ENCODE measurements at places on chromosomes 13 and 19.

DNA sequence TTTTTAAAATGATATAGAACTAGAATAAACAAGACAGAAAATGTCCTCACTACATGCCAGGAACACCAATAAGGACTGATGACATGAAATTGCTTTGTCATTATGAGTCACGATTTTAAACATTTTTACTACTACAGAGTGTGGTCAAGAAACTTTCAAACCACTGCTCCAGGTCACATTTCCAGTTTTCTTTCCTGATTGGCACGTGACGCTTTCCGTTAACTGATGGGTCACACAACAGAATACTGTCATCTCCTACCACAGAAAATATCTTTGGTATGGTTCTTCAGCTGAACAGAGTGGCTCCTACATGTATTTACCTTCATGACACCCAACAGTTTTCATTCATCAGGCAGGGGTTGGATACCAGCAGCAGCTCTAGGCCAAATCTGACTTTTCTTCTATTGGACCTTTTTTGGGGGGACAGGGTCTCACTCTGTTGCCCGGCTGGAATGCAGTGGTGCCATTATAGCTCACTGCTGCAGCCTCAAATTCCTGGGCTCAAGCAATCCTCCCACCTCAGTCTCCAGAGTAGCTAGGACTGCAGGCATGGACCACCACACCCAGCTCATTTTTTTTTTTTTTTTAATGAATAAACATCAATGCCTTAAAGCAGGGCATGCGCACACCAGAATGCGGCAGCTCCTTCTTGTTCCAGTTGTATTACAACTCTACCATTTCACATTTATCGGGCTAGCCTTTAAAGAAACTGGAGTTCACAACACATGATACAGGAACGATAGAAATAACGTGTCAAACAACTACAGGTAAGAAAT, 147.4 kb downstream of the RNF17 start:
- DNase-seq = peak; percentile 52

GRCh38 chr19:48964205-48965039, 687 bp upstream of the FTL start:
- peak; percentile 83 for DNase-seq

DNA sequence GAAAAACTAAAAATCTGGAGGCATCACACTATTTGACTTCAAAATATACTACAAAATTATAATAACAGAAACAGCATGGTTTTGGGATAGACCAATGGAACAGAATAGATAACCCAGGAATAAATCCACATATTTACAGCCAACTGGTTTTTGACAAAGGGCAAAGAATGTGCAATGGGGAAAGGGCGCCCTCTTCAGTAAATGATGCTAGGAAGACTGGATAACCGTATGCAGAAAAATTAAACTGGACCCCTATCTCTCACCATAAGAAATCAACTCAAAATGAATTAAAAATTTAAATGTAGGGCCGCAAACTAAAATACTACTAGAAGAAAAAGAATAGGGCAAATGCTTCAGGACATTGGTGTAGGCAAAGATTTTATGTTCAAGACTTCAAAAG, 440.5 kb upstream of the SGCG start:
- no peak for DNase-seq

DNA sequence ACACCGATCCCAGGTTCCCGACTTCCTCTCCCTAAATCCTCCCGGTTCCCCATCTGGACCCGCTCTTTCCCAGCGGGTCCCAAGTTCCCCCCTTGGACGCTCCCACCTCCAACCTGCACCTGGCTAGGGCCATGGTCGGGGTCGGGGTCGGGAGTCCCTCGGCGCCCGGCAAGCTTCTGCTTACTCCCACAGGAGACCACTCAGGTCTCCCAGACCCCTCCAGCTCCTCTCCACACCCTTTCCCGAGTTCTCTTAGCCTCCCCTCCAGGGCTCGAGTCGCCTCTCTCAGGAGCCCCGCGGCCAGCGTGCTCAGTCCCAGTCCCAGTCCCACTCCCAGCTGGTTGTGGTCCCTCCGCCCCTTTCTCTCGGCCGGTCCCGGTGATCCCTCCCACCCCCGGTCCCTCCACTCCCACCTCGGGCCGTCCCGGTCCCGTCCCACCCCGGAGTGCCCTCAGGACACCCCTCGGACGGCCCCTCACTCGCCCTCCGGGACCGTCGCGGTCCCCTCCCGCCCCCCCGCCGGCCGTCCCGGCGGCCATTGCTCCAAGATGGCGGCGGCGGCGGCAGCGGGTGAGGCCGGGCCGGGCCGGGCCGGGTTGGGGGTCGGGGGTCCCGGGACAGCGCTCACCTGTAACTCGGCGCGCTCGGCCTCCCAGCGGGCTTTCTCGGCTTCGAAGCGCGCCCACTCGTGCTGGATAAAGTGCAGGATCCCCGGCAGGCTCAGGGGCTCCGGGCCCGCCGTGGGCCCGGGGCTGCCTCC, at the start of gene FKRP:
Gene FKRP, plus strand, starts transcription at position 537 of the 760 bp plus-strand sequence. CDS start 9,394 bp downstream, outside the sequence.
- DNase-seq = peak; percentile 86

- no peak for DNase-seq
These were observed 16.1 kb upstream of the SLC15A1 start for GRCh38 chr13:98768522-98768921.

DNA sequence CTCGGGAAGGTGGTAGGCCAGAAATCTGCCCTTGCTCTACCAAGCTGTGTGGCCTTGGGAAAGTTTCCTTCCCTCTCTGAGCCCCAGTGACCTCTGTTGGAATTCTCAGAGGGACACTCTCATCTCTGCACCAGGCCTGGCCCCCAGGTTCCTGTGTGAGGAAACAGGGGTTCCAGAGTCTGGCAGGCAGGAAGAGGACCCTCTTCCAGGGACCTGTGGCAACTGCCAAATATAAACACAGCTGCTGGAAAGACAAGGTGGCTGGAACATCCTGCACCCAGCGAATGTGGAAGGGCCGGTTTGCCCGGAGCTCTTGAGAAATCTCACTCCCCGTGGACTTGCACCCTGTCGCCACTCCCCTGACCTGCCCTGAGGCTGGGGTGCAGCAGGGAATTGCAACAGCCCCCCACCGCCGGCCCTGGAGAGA, 52.8 kb downstream of the GADD45B start:
- no peak for DNase-seq

- no peak for DNase-seq
These were observed 7.9 kb downstream of the INTS6 start for GRCh38 chr13:51444922-51445321.

- DNase-seq = no peak
These were observed 520.1 kb upstream of the PCDH20 start for GRCh38 chr13:61935710-61936109.

DNA sequence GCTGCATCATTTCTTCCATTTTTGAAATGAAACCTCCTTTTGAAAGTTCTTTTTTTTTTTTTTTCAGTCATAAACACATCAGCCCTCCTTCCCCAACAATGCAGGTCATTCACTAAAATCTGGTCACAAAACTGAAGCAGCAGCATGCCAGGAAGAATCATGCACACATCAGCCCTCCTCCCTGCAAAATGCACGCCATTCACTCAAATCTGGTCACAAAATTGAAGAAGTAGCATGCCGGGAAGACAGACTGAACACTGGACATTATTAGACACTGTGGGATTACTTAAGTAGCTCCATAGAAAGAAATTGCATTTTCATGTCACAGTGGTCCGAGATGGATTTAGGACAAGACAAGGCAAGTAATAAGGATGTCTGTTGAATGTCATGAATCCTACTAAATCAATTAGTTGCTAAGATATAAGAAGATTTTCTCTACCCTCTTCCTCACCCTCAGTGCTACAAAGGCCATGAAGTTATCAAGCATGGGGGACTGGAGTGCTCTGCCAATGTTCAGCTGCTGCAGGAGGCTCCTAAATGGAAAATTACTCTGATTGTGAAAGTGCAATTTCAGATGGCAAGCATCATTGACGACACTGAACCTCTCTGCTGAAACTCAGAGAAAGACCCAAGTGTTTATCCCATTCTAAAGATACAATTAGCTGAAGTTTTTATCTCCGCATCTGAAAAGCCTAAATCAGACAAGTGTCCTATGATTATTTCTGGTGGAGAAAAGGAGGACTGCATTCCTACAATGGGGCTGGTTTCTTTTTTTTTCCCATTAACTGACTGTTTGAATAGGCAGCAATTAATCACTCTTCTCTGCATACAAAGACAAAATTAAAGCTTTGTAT, 913.2 kb downstream of the DIAPH3 start:
- DNase-seq = no peak

GRCh38 chr13:49082653-49083536, 107.2 kb downstream of the FNDC3A start:
- DNase-seq = no peak

GRCh38 chr13:88031980-88032559, 360.9 kb downstream of the SLITRK5 start:
- no peak for DNase-seq

DNA sequence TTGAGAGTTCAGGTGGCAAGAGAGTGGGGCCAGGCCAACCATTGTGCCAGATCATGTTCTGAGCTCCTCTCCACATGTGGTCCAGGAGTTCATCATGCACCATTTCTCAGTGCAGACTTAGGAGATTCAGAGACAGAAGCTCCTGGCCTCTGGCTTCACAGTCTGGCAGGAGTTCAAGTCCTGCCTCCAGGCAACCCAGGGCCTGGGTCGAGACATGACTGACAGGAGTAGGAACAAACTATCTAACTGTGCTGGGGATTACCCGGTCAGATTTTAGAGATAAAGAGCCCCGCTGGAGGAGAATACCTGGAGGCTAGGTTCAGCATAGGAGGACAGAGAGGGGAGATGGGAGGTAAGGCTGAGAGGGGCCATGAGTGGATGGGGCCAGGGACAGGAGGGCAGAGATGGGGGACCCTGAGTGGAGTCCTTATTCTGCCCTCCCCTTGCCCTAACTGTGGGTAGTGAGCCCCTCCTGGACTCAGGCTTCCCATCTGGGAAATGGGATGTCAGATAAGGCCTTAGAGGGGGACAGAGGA, 906 bp upstream of the CYP4F11 start:
- DNase-seq = no peak

DNA sequence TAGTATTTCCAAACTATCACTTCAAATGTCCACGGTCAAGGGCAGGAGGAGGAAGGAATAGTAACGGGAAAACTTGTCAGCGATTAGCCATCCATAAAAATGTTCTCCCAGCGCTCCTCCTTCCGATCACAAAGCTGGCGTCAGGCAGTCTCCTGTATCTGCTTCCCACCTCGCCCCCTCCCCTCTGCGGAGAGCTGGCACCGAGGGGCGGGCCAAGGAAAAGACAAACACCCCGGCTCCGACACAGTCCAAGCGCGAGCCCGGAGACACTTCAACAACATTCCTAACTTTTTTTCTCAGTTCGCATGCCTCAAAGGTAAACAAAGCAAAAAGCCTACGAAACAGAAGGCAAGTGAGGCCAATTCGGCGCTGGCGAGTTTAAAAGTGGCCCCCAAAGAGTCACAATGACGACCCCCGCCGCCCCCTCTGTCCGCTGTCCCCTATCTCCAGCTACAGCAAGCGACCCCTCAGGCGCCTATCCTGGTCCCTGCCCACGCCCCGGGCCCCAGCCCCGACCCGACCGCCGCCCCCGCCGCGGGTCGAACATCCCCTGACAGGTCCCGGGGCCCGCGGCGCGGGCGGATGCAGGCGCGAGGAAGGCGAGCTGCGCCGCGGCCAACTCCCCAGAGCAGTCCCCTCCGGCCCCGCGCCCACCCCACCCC, 736 bp downstream of the SMAD9 start:
- DNase-seq = no peak

GRCh38 chr13:41029629-41030028, 10.5 kb upstream of the ELF1 start:
- no peak for DNase-seq

DNA sequence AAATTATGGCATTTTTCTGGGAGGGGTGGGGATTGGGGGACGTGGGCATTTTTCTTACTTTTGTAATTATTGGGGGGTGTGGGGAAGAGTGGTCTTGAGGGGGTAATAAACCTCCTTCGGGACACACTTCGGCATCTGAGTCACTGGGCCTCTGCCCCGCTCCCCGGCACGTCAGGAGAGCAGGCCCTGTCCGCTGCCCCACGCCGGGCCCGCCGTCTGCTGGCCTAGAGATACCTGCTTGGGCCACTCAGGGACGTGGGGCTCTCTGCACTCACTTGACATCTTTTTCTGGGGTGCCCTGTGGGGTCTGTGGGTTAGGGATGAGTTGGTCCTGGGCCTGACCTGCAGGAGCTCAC, 3.5 kb upstream of the FTL start:
- no peak for DNase-seq

GRCh38 chr19:1783354-1783753, 28.7 kb downstream of the ATP8B3 start:
- DNase-seq = no peak

DNA sequence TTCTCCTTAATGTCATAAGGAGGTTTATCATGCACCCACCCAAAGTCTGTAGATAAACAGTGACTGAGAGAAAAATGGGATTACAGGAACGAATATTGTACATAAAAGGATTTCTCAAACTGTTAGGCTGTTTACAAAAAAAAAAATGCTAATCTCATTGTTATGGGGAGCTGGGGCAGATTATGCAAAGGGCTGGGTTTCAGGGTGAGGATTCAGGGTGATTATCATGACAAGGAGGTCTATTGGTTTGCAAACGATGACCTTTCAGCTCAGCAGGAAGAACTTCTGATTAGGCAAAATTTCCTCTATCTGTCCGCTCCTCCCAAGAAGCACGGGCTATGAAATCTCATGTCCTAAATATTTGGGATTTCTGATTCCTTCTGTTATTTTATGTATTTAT, 41.4 kb downstream of the NLRP12 start:
- DNase-seq = no peak

DNA sequence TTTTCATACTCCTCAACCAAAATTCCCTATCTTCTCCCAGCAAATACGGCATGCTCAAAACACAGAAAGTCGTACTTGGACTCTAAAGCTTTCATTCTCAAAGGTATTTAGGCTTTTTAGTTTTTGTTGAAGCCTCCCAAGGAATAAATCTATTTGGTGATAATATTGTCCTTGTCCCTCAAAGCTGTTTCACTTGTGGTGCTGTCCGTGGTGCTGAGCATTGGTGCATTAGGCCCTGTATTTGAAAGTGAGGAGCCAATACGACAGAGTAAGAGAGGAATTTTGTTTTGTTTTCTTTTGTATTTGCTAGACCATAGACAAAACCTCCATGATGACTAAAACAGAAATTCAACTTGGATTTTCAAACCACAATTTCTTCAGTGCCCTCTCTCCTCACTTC, 3.2 kb upstream of the LGALS13 start:
- peak; percentile 16 for DNase-seq

DNA sequence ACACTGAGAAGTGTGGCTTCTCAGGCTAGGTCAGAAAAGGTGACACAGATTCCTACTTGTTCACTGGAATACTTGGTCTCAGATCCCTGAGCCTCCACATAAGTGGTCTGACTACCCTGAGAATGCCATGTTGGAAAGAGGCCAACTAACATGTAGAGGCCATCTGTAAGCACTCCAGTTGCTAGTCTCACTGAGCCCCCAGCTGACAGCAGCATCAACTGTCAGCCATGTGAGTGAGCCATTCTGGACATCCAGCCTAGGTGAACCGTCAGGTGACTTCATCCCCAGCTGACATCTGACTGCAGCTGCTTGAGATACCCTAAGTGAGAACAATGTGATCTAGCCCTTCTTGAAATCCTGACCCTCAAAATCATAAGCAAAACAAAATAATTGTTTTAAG, 18.1 kb upstream of the ARL11 start:
- DNase-seq = no peak

GRCh38 chr13:98765996-98766519, 13.6 kb upstream of the SLC15A1 start:
- no peak for DNase-seq

GRCh38 chr19:35043906-35044305, 2.4 kb downstream of the HPN start:
- no peak for DNase-seq

Measured in K562 (cell line).